ENCODE measurements at places on chromosomes 11 and 22.

DNA sequence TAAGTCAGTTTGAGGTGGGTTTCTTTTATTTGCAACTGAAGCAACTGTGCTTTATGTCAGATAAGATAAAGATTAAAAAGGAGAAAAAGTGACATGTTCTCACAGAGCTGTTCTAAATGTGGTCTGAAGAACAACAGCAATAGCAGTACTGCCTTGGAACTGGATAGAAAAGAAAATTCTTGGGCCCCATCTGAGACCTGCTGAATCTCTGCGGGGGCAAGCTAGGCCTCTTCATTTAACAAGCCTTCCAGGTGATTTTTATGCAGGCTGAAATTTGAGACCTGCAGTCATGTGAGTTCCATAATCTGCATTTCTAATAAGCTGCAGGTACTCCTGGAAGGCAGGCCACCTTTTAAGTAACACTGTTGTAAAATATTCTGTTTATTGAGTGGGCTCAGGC is 91.4 kb upstream of the CTSC start:
- DNase-seq: no peak

DNA sequence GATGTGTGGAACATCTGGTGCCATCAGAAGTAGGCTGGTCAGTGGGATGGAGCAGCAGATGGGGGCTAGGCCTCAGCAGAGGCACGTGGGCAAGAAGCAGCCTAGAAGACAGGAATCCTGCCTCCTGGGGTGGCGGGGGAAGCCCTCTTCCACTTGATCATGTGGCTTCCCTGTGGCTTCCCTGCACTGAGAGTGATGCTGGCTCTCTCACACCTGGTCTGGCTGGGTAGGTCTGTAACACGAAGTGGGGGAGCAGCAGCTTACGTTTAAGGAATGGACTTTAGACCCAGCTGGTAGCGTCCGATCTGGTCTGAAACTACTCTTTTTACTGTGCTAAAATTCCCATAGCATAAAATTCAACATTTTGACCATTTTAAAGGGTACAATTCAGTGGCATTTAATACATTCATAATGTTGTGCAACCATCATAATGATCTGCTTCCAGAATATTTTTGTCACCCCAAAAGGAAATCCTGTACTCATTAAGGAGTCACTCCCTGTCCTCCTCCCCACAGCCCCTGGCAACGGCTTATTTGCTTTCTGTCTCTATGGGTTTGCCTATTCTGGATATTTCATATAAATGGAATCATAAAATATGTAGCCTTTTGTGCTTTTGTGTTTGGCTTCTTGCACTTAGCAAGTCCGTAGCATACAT is 21.7 kb downstream of the PTPN5 start:
- DNase-seq: no peak

- DNase-seq: no peak
These were observed 15.9 kb downstream of the OSBPL5 start for GRCh38 chr11:3148990-3149851.

GRCh38 chr22:39906207-39906606 is 5.3 kb downstream of the GRAP2 start:
- no peak for DNase-seq

DNA sequence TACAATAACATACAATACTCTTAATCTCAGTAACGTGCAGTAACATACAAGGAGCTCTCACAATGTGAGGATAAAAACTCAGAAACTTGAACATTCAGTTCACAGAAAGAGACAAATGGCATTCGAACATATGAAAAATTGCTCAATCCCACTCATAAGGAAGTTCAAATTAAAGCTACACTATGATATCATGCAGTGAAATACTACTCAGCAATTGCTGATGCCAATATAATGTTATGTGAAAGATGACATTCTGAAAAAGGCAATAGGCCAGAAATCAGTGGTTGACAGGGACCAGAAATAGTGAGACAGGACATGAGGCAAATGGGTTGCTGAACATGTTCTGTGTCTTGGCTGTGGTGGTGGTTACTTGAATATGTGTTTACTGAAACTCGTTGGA is 33.7 kb upstream of the PITPNB start:
- no peak for DNase-seq

- no peak for DNase-seq
These were observed 175.2 kb downstream of the DBX1 start for GRCh38 chr11:19985111-19985510.

DNA sequence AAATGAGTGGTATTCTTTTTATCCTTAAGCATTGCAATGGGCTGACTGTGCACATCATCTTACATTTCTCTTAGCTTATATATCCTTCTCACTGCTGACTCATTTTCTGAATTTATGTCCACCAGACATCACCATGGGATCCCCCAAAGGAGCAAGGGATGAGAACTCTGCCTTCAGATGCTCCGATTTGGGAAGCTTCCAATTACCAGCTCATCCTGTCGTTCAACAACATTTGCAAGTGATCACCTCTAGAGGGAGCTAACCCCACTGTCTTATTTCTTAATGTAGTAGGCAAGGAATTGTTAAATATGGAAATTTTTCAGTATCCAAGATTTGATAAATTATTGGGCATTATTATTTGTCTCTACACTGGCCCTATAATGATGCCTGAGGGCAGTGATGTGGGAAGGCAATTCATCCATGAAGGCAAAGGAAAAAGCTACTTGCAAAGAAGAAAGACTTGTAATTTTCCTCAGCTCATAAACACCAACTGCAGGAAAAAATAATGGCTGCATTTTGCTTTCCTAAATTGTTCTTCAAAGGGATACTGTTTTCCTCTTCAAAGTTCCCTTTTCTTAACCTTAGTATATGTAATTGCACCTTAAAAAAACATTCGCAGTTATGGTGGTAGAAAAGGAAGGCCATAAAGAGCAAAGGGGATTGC is 102.4 kb upstream of the FSHB start:
- DNase-seq: no peak

GRCh38 chr11:35106595-35106994 is 32.4 kb upstream of the CD44 start:
- no peak for DNase-seq

GRCh38 chr11:873706-874105 is 31.1 kb downstream of the TSPAN4 start:
- DNase-seq: no peak

DNA sequence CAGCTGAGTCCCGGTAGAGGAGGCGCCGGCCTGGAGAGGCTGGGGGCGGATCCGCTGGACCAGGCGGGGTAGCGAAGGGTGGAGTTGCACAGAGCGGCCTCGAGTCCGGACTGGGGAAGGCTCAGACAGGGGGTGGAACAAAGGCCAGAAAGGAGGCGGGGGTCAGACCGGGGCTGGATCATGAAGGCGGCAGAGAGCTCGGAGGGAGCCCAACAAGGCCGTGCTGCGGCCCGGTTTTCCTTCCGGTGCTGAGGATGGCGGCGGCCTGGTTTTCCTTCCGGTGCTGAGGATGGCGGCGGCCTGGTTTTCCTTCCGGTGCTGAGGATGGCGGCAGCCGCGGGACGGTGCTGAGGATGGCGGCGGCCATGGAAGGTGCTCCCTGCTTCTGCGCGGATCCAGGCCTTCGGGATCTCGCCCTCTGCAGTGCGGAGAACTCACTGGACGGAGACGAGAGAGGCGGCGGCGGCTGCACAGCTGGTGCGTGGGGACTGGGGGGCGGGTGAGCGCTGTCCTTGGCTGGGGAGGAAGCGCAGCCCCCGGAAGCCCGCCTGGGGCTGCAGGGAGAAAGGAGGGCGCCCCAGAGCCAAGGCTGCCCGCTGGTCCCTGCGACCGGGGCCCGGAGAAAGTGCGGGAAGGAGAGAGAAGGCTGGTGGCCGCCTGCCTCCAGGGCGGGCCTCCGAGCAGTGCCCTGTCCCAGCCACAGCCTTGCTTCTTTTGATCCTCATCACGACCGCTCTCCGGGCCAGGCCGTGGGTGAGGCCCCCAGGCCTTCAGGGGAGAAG is 350.4 kb upstream of the B3GAT1 start:
- DNase-seq: no peak

DNA sequence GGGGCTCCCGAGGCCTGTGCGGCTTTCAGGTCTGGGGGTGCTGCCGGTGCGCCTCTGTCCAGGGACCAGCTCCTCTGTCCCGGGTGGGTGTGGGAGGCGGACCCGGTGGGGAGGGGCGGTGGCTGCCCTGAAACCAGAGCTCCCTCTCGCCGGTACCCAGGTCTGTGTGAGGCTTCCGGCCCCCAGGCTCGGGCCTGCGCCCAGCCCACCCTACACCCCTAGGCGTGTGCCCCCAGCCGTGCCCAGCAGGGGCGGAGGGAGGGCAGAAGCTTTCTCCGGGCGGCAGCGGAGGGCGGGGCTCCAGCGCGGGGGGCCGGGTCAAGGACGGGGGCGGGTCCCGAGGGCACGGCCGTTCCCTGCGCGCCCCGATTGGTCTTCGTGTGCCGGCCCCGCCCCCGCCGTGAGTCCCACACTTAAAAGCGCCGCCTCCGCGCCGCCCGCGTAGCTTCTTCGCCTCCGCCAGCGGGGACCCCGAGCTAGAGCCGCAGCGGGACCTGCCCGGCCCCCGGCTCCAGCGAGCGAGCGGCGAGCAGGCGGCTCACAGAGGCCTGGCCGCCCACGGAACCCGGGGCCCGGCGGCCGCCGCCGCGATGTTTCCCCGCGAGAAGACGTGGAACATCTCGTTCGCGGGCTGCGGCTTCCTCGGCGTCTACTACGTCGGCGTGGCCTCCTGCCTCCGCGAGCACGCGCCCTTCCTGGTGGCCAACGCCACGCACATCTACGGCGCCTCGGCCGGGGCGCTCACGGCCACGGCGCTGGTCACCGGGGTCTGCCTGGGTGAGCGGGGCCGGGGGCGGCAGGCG is 616 bp downstream of the PNPLA2 start:
- DNase-seq: peak; percentile 95

GRCh38 chr11:90836031-90836430 is 613.2 kb upstream of the CHORDC1 start:
- no peak for DNase-seq

DNA sequence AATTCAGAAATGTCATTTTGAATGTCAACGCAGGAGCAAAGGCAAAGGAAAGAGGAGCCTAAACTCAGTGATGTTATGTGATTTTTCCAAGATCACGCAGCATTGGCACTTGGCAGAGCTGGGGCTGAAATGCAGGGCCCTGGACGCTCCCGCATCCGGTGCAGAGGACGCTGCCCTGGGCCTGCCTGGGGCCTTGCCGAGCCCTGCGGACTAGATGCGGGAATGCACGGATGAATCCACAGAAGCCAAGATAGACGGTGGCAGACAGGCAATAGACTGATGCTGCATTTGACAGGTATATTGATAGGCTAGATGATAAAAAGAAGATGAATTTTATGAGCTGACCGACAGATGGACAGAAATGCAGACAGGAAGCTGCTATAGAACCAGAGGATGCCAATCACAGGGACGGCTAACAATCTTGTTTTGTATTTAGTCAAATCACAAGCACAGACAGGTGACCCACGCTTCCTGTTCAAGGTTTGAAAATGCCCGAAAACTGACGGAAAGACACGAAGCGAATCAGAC is 696 bp upstream of the MARK2 start:
- DNase-seq: no peak

DNA sequence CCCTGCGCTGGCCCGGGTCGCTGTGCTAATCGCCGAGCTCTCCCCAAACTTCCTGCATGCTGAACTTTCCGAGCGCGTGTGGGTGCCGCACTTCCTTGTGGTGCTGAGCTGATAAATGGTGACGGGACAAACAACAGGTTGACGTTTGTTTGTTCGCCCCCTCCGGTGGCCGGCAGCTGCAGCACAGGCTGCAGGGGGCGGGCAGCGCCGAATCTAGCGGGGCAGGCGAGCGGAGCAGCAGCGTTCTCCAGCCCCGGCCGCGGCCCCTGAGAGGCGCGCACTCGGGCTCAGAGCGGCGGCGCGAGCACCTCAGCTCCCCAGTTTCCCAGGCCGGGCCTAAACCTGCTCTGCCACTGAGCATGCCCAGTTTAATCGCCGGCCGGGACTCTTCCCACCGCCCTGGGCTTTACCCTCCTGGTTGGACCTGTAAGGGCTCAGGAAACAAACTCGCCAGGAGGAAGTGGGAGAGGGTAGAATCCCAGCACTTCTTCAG is at the start of gene PDGFD:
TSS of gene PDGFD (minus strand) at position 120 of the 493 bp plus-strand sequence.
- peak; percentile 59 for DNase-seq

DNA sequence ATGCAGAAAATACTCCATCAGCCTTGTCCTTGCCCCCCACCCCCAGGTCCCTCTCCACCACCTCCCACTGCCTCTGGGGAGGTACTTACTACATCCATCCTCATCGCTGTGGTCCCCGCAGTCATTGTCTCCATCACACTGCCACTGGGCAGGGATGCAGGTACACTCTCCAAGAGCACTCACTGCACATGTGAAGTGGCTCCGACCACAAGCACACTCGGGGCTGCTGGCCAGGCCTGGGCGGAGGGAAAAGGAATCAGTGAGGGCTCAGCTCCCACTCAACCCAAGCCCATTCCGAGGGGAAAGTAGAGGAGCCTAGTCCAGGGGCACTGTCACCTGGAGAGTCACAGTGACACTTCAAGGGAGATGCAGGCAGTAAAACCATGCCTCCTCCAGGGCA is 15.7 kb downstream of the LRP4 start:
- no peak for DNase-seq

GRCh38 chr11:92443199-92443598 is 218.6 kb downstream of the FAT3 start:
- no peak for DNase-seq

DNA sequence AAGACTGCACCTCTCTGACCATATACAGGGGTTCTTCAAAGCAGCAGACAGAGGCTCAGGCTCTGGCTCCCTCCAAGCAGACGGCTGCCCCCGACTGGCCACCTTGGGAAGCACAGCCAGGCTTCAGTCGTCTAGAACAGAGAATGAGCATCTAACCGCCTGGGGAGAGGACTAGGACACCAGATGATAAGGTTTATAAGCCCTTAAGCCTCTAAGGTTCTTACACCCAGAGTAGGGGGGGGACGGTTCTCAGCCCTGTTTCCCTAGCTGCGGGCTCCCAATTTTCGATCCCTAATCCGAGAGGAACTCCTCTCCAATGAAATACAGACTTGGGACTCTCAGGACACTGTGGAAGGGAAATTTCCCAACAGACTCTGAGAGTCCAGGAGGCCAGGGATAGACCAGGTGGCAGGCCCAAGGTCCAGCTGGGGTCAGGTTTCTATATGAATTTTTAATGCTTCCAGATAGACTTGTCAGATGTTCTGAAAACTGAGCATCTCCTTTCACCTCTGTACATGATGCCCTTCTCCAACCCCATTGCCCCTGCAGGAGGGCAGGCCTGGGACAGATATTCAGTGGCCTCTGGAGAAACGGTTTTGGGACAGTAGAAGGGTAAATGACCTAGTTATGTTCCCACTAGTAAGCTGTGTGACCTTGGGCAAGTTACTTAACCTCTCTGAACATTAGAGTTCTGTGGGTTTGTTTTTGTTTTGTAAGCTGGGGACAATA is 20.2 kb downstream of the RTN4RL2 start:
- DNase-seq: peak; percentile 77

Measured in lower lobe of right lung (tissue), 2 donors.